NCI-H2171 (cell line): ENCODE measurements at places on chromosomes 16 and 17.

- no peak for DNase-seq
These were observed 160.6 kb downstream of the IRF8 start for GRCh38 chr16:86059253-86060171.

- peak; percentile 31 for DNase-seq
These were observed 254.4 kb upstream of the PMFBP1 start for GRCh38 chr16:72426386-72426785.

- DNase-seq, result no peak
These were observed 64.2 kb downstream of the GNA13 start for GRCh38 chr17:64992325-64992802.

DNA sequence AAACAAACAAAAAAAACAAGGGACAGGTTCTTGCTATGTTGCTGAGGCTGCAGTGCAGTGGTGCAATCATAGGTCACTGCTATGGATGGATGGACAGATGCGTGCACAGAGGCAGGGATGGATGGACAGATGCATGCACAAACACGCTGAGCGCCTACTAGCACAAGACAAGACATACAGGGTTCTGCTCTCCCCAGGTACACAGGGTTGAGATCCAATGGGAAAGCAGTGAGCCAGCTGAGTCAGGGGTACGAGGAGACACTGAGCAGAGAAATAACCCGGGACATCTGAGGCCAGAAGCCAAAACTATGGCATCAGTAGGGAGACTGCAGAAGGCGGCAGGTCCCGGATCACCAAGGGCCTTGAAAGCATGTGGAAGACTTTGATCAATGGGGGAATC, 6.2 kb downstream of the IL32 start:
- DNase-seq, result no peak

DNA sequence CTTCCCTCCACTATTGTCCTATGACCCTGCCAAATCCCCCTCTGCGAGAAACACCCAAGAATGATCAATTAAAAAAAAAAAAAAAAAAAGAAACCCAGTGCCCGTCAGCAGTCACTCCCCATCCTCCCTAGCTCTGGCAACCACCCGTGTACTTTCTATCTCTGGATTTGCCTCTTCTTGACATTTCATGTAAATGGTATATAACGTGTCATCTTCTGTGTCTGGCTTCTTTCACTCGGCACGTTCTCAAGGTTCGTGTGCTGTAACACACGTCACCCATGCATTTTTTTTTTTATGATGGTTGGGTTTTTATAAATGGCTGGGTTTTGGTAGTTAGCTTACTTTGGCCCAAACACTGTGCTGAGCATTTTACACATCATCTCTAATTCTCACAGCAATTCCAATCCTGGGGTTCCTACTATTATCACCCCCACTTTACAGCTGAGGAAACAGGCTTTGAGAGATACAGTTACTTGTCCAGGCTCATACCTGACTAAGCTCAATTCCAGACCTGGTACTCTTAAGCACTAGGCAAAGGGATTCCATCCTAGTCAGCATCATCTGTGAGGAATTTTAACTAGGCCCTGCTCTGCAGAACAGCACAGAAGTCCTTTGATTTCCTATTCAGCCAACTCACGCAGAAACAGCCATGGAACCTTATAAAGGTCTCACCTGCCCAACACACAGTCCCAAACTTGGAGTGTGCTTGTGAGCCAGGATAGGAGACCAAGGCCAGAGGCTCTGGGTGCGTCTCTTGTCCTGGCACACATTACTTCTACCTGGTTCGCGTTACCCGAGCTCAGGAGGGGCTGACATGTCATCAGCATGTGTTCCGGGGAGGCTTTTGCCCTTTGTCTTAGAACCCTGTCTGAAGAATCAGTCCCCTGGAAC, 11.7 kb downstream of the NDUFAB1 start:
- DNase-seq, result no peak

- DNase-seq, result no peak
These were observed 175.3 kb upstream of the HS3ST3A1 start for GRCh38 chr17:13777003-13777402.
